AG09319 (cell line): ENCODE measurements at places on chromosomes 3 and 15.

GRCh38 chr15:96324940-96325540, 5.5 kb upstream of the NR2F2 start:
- no peak for DNase-seq

DNA sequence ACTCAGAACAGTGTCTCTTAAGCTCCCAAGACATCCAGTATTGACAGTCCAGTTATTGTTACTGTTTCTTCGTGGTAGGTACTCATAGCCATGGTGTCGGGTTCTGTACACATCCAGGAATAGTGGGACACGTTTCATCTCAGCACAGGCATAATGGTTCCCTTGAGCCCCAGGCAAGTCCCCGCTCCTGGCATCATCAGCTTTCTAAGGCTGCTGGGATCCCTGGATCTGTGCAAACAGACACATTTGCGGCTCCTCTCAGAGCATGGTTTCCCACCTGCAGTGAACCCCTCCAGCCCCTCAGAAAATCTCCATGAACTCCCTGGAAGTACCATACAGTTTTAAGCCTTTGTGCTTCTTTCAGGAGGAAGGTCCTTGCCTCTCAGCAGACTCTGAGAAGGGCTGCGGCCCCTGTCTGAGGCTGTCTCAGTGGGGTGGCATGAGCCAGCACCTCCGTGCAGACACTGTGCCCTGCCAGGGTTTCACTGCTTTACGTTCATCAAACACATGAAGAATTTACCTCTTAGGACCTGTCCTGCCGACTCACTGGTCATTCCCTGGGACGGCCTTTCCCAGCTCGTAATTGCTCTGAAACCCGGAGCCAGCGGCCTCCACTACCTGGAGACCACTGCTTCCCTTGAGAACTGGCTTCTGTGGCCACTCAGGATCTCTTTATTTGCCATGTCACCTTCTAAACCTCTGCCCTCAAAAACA, 124.9 kb downstream of the LRRK1 start:
- DNase-seq: no peak

GRCh38 chr15:86101818-86102217, 22.1 kb downstream of the AGBL1 start:
- DNase-seq: no peak

DNA sequence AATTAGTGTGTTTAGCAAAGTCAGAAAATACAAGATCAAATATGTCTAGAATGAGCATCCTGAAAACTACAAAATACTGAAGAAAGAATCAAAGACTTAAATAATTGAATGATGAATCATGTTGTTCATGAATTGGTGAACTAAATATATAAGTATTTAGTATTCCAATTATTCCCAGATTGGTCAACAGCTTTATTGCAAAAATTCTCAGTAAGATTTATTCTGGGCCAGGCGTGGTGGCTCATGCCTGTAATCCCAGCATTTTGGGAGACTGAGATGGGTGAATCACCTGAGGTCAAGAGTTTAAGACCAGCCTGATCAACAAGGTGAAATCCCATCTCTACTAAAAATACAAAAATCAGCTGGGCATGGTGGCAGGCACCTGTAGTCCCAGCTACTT, 250.0 kb upstream of the NECTIN3 start:
- no peak for DNase-seq

- DNase-seq: no peak
Measured at GRCh38 chr3:123039178-123039577, 11.6 kb upstream of the SEMA5B start.
